ENCODE measurements at places on chromosomes 6 and 20.

DNA sequence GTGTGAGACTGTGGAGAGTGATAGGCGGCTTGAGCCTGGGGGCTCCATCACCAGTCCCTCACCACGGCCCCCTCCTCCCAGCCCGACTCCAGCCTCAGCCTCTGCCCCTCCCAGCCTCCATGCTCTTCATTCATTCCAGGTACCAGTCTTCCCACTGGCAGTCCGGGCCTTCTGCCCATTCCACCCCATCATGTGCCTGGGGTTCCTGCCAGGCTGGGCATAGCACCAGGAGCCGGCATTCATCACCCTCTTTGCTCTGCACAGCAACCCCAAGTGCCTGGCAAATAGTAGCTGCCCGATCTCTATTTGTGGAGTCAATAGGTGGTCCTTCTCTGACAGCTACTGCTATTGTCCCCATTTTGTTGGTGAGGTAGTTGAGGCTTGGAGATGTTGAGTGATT, 39.6 kb upstream of the GTSF1L start:
- no peak for DNase-seq

- no peak for DNase-seq
These were observed 59.1 kb downstream of the RIPOR3 start for GRCh38 chr20:50632236-50632635.

DNA sequence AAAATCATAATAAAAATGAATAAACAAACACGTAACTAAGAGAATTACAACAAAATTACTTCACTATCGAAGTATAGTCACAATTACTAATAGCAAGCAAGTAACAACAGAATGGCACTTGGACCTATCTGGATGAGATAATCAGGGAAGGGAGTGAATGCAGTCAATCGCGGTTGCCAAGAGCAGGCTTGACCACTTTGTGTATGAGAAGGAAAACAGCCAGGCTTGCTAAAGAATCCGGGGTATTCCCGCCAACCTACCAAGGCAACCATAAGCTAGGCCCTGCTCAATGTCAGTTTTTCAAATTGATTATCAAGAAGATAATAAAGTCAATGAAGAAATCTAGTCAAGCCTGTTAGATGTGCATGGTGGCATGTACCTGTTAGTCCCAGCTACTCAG, 39.7 kb downstream of the PXDC1 start:
- no peak for DNase-seq

- DNase-seq: no peak
These were observed 3.2 kb downstream of the IRF4 start for GRCh38 chr6:394641-395289.

GRCh38 chr6:154814063-154814462, 80.8 kb downstream of the SCAF8 start:
- no peak for DNase-seq

DNA sequence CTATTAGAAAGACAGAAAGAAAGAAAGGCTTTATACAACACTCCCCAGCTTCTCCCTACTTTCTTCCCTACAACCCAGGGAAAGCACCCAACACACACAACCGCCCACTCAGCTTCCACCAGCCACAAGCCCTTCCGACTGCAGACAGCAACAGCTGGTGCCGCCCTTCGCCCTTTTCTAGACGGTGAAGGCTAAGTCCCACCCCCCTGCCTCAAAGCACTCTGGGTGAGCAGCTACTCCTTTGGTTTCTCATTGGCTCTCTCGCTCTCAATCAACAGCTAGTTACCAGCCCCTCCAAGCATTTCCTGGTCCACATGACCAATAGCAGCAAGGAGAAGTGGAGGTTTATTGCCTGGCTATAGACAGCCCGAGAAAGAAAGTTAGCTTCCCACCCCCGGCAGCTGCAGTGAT, 230.1 kb upstream of the MOCS1 start:
- no peak for DNase-seq

- DNase-seq: no peak
These were observed 593 bp upstream of the COL9A3 start for GRCh38 chr20:62816031-62816883.

GRCh38 chr20:46945465-46945864, 50.8 kb downstream of the EYA2 start:
- no peak for DNase-seq

GRCh38 chr6:155580904-155581303, 125.3 kb upstream of the NOX3 start:
- DNase-seq: no peak

DNA sequence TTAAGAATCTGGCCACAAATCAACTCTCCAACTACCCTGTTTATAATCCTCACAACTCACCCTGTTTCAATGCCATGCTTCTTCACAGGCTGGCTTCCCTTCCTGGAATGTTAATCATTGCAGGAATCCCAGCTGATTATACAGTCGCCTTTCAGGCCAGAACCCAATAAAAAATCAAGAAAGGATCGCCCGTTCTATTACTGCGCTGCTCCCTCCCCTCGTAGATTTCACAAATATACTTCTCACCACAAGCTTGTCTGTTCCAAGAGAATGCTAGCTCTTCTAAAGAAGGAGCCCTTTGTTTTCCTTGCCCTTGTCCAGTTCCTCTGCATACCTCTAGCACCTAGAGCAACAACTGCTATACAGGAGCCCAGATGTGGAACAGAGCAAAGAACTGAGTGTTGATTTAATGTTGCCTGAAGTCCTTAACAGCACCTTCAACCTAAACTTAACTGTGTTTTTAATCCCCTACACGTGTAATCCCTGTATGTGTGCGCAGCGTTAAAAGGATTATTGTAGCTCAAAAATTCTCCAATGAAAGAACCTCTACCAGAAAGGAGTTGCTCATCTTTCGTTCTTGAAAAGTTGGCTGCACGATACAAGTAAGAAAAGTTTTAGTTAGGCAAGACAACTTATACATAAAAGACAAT, 988 bp downstream of the ECHDC1 start:
- no peak for DNase-seq

- DNase-seq: no peak
These were observed 142.9 kb downstream of the TFAP2A start for GRCh38 chr6:10271982-10272381.

- no peak for DNase-seq
These were observed 2.6 kb upstream of the RSPH3 start for GRCh38 chr6:159002432-159003155.

DNA sequence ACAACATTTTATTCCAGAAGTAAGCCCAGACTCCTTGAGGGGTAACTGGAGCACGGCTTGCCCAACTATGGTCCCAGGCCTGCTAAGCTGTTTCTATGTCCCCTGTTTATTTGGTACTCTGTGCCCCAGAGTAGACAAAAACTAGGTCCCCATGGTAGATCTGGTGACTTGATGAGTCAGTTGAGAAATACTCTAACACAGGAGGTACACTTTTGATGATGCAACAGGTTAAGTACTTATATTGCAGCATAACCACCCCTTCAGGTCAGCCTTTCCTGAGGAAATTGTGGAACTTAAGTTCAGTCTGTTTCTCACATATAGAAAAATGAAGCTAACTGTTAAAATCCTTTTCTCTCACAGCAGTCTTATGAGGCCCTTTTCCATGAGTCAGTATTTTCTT, 19.6 kb downstream of the TTPAL start:
- DNase-seq: no peak

GRCh38 chr20:8953300-8953699, 115.6 kb upstream of the PLCB4 start:
- no peak for DNase-seq

- peak; percentile 89 for DNase-seq
These were observed 55.7 kb upstream of the TNFAIP3 start for GRCh38 chr6:137811121-137811915.

- no peak for DNase-seq
These were observed 21.7 kb downstream of the YTHDF1 start for GRCh38 chr20:63194007-63194796.

GRCh38 chr6:16316741-16317251, 78.4 kb downstream of the GMPR start:
- peak; percentile 65 for DNase-seq

- DNase-seq: no peak
These were observed 134.6 kb downstream of the CEBPB start for GRCh38 chr20:50325215-50325614.

- DNase-seq: no peak
These were observed 65.9 kb downstream of the TMEM244 start for GRCh38 chr6:129795261-129795660.

DNA sequence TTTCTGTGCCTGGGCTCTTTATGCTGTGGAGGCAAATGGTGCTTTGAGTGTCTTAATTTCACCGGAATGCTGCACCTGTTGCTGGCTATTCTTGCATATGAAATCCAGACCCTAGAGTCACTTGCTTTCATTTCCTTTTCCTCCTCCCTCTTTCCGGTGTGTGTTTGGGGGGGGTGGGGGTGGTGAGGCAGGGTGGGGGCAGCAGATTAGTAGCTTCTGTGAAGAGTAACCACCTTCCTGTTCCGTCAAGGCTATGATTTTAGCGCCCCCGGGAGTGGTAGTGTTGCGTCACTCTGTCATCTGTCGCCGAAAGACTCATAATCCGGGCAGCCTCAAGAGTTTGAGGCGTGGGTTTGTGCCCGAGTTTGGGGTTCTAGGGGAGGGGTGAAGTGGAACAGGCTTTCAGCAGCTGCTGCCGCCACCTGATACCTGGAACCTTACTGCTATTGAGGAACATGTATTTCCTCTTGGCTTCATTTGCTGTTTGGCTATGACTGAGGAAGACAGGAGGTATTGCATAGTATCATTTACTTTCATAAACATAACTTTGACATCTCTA, 49.1 kb downstream of the UTRN start:
- DNase-seq: peak; percentile 81

DNA sequence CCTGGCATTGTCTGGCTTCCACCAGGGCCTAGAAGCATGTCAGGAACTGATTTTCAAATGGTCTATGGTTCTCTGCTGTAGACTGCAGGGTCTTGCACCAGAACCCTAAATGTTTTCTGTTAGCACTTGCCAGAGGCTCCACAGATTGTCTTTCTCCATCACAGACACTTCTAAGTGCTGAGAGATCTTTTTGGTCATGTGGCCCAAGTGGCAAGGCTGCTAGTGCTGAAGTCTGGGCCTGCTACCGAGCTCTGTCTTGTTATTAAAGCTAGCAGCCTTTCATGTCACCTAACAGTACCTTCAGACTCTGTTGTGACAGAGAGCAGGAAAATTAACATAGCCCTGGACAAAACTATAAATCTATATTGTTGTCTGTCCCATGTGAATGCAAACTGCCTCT, 120.7 kb upstream of the BACH2 start:
- no peak for DNase-seq

- DNase-seq: no peak
These were observed 59.6 kb downstream of the NCOA7 start for GRCh38 chr6:125850361-125850760.

DNA sequence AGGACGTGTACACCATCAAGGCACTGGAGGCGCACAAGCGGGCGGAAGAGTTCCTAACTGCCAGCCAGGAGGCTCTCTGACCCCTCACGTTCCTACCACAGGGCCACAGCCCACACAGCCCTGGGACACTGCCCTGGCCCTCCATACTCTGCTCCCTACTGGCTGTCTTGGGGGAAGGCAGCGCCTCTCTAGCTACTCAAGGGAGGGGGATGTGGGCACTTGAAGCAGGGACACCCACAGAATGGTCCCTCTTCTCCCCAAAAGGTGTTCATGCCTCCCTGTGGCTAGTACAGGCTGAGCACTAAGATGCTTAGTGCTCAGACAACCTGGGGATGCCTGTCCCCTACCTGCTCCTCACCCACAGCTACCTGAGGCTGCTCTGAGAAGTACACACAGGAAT, 2.5 kb downstream of the MEA1 start:
- no peak for DNase-seq

- no peak for DNase-seq
These were observed 46.2 kb downstream of the PACRG start for GRCh38 chr6:162773996-162774395.

DNA sequence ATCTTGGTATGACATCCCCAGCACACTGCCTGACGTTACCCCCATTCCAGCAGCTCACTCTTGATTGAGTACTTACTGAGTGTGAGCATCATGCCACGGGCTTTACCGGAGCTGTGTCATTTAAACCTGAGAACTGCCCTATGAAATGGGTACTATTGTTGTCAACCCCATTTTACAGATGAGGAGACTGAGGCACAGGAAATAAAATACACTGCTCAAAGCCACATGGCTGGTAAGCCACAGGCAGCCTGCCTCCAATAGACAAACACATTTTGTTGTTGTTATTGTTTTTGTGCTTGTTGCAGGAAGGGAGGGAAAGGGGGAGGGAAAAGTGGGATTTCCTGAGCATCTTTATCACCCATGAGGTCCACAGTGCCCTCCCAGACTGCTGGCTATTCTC, 53.5 kb upstream of the SLC32A1 start:
- DNase-seq: no peak
